ENCODE measurements at places on chromosomes 3 and 15.

DNA sequence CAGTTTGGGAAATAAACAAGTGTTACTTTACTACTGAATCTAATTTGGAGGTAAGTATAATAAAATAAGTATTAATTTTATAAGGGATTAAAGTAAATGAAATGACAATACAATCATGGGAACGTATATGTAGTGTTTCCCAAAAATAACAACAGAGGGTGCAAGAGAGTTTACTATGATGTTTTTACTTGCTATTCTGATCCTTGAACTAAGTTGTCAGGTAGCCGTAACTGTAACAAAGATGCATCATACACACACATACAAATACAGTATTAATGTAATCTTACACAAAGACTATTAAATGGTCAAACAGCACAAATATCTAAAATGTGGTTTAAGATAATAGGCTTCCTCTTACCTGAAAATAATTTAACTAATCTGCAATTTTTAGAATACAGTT is 311.4 kb downstream of the TBC1D5 start:
- peak; percentile 26 for DNase-seq

DNA sequence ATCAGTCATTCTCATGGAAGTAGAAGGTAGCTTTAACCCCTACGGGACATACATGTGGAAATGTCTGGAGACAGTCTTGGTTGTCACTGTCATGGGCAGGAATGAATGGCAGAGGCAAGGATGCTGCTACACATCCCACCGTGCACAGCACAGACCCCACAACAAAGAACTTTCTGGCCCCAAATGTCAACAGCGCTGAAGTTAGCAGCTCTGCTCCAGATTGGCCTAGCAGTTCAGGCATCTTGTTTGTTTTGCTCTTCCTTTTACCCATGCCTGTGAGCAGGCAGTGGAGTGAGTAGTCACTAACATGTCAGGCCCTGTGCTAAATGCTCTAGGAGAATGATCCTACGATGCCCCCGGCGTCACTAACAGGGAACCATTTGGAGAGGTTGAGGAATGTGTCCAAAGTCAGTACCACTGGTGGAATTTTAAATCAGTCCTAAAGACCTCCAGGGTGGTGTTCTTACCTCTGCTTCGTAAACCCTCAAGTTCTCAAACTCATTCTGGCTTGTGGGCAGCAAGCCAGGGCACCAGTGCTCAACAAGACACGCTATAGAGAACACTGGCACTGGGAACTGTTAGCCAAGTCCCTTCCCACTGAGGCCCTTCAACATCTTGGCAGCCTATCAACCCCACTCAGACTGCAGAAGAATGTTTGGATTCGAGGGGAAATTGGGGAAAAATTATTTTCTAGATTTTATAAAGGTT is 142.2 kb downstream of the FOXP1 start:
- DNase-seq: no peak

DNA sequence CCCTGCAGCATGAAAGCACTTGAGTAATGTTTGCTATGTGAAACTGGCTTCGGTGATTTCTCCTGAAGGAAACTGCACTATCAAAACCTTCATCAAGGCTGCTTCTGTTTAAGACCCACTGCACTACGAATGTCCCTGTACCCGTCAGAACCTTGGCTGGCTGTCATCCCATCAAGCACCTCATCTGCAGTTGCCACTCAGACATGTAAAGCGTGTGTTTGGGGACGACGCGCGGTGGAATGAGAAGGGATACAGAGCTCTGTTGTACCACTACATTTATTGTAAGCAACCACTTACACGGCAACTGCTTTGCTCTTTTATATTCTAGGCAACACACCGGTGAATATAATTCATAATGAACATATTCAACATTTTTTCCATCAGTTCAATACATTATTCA is 147.6 kb downstream of the TIGIT start:
- no peak for DNase-seq

- no peak for DNase-seq
Observed at GRCh38 chr3:87201727-87202126, 25.4 kb upstream of the CHMP2B start.
